ENCODE measurements at places on chromosomes 7 and 10.
A peak's percentile ranks its signal among the peaks of the same experiment; 100 is the strongest.

DNA sequence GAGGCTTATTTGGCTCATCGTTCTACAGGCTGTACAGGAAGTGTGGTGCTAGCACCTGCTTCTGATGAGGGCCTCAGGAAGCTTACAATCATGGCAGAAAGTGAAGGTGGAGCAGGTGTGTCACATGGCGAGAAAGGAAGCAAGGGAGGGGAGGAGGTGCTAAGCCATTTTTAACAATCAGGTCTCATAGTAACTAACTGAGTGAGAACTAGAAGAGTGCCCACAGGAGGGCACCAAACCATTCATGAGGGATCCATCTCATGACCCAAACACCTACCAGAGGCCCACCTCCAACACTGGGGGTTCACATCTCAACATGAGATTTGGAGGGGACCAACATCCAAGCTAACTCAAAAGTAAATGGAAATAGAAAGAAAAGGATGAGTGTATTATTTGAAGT, 78.1 kb downstream of the CXCL12 start:
- DNase-seq: no peak

DNA sequence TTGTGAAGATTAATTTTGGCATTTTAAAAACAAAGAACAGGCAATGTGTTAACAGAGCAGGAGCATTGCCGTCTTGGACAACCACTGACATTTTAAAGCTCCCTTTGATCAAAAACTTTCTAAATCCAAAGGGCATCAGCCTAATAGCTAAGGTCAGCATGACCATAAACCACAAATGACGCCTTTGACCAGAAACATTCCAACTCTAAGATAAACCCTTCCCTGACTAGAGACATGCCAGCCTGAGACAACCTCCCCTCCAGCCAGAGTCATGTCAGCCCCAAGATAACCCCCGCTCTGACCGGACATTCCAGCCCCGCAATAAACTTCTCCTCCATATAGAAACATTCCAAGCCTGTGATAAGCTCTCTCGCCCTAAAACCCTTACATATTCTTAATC, 949.4 kb upstream of the POT1 start:
- no peak for DNase-seq

- no peak for DNase-seq
Observed at GRCh38 chr7:17299483-17299991, 1.1 kb downstream of the AHR start.

DNA sequence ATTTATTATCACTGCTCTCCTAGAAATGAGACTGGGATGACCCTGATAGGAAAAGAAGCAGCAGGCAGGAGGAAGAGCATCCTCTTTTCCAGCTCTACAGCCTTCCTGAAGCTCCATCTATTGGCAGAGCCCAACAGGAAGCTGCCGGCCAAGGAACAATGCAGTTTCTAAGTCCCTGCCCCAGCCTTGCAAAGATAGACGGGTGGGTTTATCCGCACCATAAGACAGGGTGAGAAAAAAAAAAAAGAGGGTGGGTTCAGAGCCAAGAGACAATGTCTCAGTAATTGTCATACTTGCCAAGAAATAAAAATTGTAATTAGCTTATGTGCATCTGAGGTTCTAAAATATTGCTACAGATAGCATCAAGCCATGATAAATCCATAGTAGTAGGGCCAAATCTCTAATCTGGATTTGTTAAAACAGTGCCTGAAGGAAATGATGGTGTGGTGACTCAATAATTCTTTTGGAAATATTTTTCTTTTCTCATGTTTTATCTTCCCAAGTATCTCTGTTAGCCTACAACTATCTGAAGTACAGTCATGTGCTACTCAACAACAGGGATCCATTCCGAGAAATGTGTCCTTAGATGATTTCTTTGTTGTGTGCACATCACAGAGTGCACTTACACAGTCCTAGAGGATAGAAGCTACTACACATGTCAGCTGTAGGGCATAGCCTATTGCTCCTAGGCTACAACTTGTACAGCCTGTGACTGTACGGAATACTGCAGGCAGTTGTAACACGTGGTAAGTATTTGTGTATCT, 242.9 kb upstream of the CXCL12 start:
- no peak for DNase-seq

DNA sequence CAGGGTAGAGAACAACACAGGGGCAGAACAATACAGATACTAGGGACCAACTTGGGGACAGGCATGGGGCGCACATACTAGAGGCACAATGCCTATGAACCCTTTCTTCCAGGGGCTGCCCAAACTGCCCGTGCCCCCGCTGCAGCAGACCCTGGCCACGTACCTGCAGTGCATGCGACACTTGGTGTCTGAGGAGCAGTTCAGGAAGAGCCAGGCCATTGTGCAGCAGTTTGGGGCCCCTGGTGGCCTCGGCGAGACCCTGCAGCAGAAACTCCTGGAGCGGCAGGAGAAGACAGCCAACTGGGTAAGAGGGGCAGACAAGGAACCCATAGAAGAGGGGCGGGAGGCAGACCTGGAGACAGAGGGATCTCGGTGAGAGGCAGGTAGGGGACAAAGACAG, 5.8 kb downstream of the CHAT start:
- DNase-seq: no peak

GRCh38 chr7:5694912-5695726, 86.3 kb downstream of the RNF216 start:
- DNase-seq: peak; percentile 46

DNA sequence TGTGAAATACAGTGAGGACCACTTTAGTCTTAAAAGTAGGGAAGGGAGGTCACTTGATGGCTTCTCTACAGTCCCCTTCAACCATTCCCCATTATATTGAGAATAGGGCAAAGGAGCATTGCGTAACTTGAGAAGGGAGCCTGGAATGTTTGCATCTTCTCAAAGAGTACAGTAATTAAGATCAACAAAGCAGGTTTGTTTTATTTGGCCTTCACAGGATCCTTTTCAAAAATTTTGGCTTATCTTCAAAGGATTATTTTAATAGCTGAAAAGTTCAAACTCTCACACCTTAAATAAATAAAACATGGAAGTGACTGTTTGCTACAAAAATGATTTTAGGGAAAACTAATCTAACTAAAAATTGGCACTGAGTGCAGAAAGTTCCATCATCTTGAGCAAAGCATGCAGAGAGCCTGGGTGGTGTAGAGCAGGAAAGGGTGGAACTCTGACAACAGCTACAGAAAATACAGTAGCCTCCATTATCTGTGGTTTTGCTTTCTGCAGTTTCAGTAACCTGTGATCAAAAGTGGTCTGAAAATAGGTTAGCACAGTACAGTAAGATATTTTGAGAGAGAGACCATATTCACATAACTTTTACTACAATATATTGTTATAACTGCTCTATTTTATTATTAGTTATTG, 214.0 kb downstream of the MDFIC start:
- DNase-seq: no peak

DNA sequence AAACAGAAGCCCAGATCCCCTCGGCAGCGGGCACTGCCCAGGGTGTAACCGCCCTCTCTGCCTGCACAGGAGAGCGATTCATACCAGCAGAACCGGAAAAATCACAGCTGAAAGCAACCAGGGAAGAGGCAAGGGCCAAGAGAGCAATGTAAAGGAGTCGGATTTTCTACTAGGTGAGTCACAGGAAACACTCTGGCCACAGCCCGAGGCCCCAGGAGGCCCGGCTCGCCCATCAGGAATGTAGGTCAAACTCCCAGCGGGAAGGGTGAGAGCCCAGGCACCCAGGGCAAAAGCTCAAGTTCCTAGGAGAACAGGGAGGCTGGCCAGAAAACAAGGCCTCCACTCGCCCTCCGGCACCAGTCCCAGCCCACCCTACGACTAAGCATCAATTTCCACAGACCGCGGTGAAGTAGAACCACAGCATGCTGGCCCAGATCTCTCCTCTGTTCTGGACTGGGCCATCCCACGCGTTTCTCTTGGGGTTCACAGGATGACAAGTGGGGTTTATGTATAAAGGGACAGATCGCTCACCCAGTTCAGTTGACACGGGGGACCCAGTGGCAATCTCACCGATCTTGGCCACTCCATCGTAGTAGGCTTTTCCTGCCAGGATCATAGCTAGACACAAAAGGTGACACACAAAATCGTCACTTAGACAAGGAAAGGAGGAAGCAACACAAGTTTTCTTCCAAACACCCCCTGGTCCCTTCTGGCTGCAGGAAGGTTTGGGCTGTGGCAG, 46.2 kb downstream of the BAIAP2L1 start:
- no peak for DNase-seq

GRCh38 chr10:62744136-62744535, 60.4 kb upstream of the ADO start:
- DNase-seq: no peak

- DNase-seq: no peak
Observed at GRCh38 chr10:132475086-132475485, 62.5 kb upstream of the INPP5A start.

DNA sequence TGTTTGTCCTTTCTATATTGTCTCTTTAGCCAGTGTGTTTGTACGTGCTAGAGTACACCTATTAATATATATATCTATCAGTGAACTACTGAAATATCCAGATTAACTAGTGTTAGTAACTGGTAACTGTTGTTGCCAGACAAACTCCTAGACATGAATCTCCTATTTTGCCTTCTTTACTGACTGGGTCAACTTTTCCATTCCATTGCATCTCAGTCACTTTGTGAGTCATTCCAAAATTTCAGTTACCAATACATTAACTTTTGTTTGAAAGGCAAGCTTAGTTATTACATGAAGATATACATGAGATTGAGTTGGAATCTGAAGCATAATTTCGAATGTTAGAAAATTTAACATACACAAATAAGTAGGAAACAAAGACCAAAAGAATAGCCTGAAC, 51.4 kb downstream of the BTAF1 start:
- DNase-seq: no peak

GRCh38 chr7:41255716-41256115, 447.2 kb downstream of the INHBA start:
- DNase-seq: no peak

DNA sequence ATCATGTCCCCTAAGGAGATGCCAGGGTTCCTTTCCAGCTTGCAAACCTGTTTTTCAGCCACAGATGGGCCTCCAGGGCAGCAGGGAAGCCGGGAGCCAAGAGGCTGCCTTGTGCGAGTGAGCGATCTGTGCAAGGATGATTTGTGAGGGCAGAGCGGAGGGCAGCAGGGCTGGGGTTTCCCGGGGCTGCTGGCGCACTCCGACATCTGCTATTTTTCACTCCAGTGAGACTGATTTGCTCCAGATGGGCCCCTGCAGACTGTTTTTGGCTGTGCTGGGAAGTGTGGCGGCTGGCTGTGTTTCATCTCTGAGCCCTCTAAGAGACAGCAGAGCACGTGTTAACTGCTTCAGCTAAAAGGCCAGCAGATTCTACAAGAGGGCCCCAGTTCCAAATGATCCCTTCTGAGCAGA, 466.2 kb downstream of the TYW1 start:
- no peak for DNase-seq

DNA sequence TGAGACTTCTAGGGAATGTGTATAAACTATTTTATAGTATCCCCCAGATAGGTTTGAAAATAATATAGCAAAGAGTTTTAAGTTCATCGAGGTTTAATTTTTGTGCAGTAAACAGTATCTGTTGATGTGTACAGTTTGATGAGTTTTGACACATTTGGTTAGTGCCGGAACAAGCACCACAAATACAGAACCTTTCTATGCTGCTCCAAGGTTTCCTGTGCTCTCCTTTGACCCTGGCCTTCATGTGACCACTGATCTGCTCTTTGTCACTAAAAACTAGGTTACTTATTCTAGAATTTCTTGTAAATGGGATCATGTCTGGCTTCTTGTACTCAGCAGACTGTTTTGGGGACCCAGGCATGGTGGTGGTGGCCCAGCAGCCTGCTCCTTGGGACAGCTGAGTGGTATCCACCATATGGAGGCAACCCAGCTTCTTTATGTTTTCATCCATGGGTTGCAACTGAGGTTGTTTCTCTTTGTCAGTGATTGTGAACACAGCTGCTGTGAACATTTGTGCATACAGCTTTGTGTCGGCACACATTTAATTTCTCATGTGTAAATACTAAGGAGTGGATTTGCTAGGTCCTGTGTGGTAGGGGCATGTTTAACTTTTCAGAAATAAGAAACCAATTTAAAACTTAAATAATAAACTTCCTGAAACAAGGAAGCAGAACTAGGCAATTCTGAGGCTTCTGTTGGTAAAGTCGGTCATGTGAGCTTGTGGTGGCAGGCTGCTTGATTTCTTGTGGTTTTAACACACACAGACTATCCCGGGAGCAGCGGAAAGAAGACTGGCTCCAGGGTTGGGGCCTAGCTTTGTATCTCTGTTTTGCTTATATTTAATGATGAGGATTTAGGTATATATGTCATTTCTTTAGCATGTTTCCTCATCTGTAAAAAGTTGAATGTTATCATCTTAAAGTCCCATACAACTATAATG, 219.4 kb downstream of the ABCA13 start:
- no peak for DNase-seq

- no peak for DNase-seq
Observed at GRCh38 chr10:70479165-70479581, 606 bp downstream of the PALD1 start.

DNA sequence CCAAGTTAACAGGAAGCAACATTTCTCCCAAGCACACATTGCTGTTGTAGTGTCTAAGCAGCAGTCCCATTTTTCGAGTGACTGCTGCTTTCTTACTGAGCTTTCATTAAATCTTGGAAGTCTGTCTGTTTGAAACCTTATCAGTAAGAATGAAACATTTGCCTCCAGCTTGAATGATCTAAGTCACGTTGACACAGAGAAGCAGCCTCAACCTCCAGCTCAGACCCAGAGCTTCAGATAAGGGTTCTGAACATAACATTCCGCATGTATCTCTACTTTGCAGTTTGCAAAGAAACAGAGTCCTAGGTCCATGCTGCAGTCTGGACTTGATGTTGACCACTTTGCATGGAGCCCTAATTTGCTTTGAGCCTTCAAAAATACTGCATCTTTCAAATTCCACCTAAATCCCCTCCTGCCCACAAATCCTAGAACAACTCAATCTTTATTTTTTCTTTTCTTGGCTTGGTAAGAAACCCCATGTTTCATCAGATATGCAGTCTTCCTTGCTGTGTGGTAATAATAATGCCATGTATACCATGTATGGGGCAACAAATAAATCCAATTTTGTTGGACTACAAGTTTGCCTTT, 698.7 kb upstream of the IGFBP3 start:
- DNase-seq: no peak

DNA sequence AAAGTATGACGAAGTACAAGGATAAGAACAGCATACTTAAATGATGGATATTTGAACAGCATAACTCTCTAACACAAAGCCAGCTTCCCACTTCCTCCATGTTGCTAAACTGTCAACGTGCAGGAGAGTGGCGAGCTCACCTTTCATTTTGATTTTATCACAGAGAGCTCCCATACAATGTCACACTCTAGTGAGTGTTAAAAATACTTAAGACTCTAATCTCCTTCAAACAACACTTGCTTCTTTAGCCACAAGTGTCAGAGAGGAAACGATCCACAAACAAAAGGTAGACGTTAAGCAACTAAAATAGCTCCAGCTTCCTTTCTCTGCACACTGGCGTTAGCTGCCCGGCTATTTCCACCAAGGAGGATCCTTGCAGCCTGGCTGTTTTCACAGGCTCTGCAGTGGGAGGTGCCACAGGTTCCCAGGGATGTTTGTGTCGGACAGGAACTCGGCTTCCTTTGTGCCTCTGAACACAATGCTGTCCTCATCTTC, 194.6 kb downstream of the COBL start:
- DNase-seq: no peak
